ENCODE measurements at places on chromosomes 5 and 9.

DNA sequence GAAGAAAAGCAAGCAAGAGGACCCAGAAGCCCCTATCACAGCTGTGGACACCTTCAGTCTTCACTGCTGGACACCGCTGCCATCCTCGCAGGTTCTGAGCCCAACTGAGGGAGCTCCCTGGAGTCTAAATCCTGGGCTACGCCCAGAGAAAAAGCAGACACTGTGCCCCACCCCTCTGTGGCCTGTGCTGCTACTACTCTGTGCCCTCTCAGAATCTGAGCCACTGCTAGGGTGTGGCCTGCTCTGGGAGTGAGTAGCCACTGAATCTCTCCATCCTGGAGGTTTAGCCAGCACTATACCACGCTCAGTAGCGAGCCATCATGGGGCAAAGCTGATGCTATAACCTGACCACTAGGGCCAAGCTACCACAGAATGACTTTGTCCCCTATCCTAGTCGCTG is 338.2 kb downstream of the NPR3 start:
- no peak for DNase-seq

DNA sequence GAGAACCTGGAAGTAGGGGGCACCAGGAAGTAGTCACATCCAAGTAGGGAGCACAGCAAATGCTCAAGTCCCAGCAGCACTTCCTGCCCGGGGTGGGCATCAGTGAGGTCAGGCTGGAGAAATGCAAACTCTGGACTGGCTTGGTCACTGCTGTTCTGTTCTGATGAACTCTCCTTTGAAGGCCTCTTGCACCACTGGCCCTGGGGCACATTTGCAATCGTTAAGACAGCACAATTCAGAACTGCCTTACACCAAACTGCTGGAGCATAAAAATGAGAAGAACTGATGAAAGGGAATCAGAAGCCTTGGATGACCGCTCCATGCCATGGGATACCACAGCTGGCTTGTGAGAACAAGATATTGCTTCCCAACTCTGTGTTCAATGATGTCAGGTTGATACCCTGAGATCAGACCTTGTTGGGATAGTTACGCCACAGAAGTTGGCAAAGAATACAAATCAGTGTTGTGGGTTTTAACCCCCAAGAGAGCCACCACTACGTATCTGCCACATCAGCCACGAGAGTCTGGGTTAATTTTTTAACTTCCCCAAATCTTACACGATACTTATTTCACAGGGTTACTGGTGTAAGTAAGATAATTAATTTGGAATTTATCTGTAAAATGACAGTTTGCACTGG is 42.3 kb upstream of the ZSWIM6 start:
- DNase-seq: no peak

- no peak for DNase-seq
These were observed 17.2 kb downstream of the NKX2-5 start for GRCh38 chr5:173217626-173218397.

DNA sequence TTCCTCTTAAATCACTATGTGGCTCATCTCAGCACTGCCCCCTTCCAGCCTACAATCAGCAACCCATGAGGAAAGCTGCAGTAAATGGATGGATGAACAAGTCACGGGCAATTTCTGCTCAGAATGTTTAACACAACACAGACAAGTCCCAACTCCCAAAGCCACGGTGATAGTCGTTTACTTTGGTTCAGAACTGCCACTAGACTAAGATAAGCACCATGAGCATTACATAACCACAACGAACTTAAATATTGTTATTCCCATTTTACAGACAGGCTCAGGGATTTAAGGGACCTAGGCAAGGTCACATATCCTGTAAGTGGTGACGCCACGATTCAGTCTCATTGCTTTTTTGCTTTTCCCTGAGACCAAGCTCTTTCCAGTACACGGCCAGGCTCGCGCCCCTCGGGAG is 2.0 kb upstream of the SMIM27 start:
- DNase-seq: no peak

- DNase-seq: no peak
These were observed 515 bp downstream of the LCP2 start for GRCh38 chr5:170296935-170297588.

DNA sequence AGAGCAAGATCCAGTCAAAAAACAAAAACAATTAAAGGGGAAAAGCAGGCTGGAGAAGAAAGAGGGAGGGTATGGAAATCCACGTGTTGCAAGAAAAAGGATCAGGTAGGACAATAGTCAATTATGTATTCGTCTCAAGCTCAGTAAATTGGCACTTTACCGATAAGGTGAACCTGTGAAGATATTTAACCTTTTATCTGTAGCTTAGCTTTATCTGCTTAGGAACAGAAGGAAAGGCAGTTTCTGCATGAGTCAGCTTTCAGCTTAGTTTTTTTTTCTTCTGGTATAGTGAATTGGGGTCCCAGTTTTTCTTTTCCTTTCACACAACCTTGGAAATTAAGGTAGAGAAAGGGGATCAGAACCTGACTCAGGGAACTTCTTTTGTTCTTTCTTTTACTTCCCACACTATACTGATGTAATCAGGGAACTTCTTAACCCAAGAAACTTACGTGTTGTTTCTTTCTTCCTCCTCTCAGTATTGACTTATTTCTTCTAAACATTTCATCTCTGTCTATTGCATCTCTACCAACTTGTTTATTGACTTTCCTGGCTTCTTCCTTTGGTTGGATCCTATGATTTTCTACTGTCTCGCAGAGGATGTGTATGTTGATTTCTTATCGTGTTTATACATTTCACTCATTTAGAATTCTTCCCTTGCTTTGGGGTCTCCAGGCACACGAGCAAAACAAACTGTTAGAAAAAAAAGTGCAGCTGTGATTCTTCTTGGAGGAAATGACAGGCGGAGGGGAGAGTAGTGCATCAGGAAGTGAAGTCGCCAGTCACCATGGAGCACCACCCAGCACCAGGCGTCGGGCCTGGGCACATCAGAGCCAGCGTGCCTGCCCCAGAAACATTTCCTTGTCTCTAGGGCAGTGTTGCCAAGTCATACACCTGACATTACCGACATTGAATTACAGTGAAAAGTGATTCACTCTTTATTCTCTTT is 123.0 kb upstream of the LHFPL2 start:
- no peak for DNase-seq

GRCh38 chr9:134875371-134875770 is 5.2 kb upstream of the FCN2 start:
- DNase-seq: no peak

DNA sequence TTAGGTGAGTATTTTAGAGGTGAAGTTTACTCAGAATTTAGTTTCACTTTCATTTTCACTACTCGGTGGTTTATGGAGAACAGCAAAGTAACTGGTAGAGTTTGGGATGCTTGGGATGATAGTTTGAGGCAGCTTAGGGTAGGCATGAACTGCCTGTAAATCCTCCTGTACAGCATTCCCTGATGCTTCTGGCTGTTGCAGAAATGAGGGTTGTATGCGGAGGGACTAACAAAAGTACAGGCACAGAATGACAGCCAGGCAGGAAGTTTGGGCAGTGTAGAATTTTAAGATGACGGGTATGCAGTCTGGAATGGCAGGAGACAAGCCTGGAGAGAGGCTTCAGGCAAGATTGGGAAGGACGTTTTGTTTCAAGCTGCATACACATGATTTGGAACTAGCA is 48.0 kb upstream of the FAM120AOS start:
- no peak for DNase-seq

- DNase-seq: no peak
These were observed 282.9 kb downstream of the NFIB start for GRCh38 chr9:14031060-14031414.

GRCh38 chr9:76357555-76357954 is 36.7 kb downstream of the RFK start:
- DNase-seq: no peak

DNA sequence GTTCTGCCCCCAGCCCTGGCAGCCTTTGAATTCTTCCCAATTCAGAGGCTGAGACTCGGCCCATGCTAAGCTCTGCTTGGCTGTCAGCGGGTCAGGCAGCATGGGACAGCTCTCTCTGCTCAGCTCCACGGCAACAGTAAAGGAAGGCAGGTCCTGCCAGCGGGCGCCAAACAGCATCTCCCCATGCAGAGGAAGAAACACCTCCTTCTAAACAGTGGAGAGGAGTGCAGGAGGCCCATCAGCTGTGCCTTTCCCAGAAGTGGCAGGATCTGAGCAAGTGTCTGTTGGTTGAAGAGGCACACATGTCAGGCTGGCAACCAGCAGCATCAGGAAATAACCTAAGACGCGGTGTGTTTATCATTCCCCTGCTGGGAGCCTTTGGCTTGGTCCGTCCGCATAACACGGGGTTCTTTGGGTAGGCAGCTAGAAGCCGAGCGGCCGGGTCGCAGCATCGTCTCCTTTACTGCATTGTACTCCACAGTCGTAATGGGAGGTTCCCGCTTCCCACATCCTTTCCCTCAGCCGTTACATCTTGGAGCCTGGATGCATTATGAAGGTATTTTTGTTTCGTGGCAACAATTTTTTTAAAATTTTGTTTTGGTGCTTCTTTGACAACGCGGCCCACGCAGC is 42.7 kb upstream of the NCS1 start:
- no peak for DNase-seq

GRCh38 chr9:24045150-24045549 is 219.1 kb upstream of the ELAVL2 start:
- no peak for DNase-seq

DNA sequence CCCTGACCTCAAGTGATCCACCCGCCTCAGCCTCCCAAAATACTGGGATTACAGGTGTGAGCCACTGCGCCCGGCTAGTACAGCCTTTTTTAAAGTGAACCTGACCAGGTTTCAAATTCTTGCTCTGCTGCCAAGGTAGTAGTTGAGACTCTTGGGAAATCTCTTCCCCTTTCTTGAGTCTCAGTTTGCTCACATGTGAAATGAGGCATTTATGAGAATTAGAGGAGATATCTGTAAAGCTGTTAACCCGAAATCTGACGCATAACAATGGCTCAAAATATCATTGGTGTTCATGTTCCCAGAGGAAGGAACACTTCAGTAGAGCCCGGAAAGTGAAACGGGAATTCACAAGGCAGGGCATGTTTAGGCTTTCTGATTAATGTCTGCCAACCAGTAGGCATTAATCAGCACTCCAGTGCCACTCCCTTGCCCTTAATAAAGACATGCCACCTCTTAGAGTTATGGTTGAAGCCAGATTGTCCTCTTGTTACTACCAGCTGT is 1.5 kb downstream of the ARPC5L start:
- no peak for DNase-seq

DNA sequence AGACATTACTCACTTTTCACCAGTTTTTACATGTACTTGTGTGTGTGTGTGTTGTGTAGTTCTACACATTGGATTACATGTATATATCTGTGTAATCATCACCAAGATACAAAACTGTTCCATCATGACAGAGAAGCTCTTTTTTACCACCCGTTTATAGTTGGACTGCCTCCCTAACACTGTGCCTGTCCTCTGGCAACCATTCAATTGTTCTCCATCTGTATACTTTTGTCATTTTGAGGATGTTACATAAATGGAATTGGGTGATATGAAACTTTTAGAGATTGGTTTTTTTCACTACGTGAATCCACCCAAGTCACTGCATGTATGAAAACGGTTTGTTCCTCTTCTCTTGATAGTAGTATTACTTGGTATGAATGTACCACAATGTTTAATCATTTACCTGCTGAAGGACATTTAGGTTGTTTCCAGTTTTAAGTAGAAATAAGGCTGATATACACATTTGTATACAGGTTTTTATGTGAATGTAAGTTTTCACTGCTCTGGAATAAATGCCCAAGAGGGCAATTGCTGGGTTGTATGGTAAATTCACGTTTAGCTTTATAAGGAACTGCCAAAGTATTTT is 126.2 kb downstream of the MAPKAP1 start:
- peak; percentile 25 for DNase-seq

- no peak for DNase-seq
These were observed 5.0 kb downstream of the PPARGC1B start for GRCh38 chr5:149735066-149735465.

DNA sequence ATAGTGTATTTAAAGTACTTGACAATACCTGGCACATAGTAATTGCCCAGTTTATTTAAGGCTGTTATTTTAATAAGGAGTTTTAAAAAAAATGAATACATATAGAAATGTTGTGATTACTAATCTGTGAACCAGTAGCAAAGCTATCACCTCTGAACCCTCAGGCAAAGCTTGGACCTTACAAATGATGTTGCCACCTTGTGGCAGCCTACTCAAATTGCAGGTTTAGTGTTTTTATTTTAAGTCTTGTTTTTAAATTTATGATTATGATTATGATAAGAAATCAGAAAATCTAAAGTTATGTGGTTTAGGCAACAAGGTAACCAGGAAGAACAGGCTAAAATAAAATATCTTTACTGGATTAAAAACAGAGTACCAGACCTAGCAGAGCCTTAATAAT is 35.8 kb downstream of the PPARGC1B start:
- DNase-seq: no peak

GRCh38 chr9:105901514-105902109 is 207.3 kb downstream of the TMEM38B start:
- no peak for DNase-seq

- DNase-seq: no peak
These were observed 41.2 kb downstream of the PDCD1LG2 start for GRCh38 chr9:5551368-5552150.

GRCh38 chr5:171660434-171660833 is 125.2 kb upstream of the SMIM23 start:
- DNase-seq: no peak

DNA sequence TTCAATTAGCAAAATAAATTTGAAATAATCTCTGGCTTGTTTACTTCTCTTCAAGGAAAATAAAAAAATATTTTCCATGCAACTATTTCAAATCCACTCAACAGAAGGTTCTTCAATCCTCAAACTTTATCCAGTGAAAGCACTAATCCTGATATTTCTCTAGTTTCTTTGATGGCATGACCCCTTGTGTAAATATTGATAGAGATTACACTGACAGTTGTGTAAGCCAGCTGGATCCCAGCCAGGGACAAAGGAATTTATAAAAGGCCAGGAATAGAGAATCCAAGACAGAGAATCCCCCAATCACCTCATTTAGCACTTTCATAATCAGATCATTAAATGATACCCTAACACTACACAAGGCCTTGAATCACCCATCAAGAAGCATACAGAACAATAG is 135.2 kb downstream of the GNA14 start:
- DNase-seq: no peak

DNA sequence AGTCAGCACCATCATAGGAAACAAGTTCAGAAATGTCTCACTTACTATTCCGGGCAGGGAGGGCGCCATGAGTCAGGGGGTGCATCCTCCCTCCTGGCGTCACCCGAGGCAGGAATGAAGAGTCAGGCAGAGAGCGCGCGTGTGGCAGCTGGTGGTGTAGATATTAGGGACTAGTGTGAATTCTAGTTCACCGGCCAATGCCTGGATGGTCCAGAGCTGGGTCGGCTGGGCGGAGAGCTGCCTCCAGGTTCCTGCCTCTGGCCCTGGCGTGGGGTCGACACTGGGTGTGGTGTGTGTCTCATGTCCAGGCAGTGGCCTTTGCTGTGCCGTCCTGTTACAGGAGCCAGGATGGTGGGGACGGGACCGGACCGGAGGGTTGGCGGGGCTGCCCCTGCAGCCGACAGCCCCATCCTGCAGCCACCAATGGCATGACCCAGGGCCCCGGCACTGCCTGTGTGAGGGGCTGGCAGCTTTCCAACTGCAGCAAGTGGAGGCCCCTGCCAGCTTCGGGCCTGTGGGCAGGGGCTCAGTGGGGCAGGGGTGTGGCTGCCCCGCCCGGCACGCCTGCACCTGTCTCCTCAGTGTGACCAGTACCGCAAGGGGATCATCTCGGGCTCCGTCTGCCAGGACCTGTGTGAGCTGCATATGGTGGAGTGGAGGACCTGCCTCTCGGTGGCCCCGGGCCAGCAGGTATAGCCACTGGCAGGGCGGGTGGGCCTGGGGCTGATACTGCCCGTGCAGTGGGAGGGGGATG is 9.1 kb downstream of the DIPK1B start:
- DNase-seq: no peak
